ENCODE measurements at places on chromosomes 2 and 18.

DNA sequence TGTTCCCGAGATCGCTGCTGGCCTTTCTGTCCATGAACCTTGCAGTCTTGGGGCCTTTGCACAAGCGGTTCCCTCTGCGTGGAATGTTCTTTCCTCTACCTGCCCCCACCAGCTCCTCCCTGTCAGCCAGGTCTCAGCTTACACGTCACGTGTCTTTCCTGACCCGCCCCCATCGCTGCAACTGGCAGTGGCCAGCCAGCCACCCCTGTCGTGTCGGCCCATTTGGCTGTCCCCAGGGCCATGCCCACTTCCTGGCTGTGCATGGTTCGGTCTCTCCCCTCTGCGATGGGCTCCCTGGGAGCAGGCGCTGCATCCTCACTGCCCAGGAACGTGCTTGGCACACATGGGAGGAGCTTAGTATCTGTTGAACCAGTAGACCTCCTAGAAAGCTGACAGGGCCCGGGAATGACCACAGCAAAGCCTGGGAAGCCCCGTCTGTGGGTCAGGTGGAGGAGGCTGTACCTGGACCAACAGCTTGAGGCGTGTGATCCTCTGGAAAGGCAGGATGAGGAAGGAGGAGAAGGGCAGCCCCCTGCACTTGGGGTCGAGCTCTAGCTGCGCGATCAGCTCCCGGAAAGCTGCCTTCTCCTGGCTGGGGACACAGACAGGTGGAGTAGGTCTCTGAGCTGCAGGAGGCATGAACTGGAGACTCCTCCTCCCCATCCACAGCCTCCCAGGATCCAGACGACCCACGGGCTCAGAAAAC is 21.0 kb downstream of the SNORC start:
- no peak for DNase-seq

GRCh38 chr2:188573453-188573852 is 281.8 kb downstream of the GULP1 start:
- DNase-seq: no peak

DNA sequence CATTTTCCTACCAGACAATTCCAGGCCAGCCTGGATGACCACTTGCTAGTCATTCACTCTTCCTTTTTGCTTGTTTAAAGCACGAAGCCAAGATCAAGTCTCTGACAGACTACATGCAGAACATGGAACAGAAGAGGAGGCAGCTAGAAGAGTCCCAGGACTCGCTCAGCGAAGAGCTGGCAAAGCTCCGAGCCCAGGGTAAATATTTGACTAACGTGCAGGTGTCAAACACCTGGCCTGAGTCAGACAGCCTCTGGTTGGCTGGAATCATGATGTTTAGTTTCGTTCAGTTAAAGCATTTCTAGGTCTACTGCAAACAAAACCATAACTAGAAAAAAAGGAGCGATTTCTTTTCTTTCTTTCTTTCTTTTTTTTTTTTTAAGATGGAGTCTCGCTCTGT is 44.2 kb upstream of the LYPD6B start:
- no peak for DNase-seq

DNA sequence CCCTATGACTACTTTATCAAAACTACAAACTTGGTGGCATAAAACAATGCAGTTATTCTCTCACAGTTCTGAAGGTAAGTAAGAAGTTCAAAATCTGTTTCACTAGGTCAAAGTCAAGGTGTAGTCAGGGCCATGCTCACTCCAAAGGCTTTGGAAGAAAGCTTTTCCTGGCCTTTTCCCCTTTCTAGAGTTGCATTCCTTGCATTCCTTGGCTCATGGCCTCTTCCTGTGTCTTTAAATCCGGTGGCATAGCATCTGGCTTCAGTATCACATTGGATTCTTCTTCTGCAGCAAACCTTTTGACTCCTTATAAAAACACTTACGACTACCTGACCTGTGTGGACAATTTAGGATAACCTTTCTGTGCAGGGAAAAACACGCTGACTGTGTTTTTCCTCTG is 543.5 kb upstream of the HNMT start:
- no peak for DNase-seq

DNA sequence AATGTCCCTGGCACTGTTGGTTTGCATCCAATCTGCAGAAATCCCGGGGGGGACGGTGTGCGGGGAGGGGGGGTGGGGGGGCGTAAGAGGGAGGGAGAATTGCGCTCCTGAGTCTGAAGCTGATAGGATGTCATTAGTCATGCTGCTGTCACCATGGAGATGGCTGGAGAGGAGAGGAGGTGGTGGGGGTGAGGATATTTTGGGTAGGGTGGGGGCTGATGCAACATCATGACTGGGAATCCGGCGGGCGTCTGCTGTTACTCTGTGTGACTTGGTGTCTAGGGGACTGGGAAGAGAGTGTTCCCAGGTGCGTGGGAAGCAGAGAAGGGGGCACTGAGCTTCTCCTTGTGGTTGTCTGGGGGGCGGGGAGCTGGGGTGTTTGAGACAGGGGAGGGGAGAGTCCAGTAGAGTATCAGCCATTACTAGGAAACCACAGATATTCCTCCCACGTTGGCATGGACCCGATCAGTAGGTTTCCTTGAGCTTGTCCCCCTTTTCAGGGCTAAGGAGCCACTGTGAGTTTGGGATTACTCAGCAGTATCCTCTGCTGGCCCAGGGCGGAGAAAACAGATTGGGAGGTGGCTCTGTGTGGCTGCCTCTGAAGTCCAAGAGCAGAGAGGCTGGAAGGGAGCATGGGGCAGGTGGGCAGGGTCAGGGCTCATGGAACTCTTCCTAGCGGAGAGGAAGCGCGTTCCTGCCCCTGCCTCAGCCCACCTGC is 18.9 kb downstream of the TET3 start:
- DNase-seq: no peak

DNA sequence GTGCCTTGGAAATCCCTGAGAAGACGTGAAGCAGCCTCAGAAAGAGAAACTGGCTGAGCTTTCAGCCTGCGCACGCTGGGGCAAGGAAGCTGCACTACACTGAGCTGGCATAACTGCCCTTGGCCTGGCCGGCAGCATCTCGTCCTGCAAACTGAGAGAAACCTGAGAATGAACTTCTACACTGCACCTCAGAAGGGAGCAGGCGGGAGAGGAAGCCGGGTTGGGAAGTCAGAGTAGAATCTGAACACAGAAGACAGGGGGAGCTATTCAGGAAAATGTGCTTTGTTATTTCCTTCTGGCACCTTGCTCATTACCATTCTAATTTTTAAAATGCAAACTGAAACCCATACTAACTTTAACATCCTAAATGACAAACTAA is 70.9 kb downstream of the ZEB2 start:
- DNase-seq: no peak

GRCh38 chr18:69872661-69873060 is 75.0 kb downstream of the CD226 start:
- no peak for DNase-seq

DNA sequence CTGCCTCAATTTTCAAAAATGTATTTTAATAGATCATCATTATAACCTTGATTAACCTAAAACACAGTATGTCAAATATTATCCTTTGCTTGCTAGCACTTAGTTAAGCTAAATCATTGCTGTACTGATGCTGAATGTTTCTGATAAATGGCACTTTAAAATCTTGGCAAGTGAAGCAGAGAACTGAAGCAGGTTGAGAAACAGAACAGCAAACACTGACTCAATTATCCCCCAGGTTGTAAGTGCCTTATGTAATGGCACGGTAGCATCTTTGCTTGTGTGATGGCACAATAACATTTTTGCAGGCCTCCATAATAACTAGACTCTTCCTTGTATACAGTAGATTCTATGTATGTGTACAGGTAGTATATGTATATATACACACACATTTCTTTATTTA is 33.8 kb downstream of the ARHGAP15 start:
- DNase-seq: no peak

Data from CD4-positive, alpha-beta T cell treated with Interleukin-15 for 4 hours (primary cell).